ENCODE measurements at places on chromosomes 5 and 9. TPM values are rescaled to one million over a fixed set of nuclear protein-coding genes. Genes with fewer than 3 reads are reported as not detected.

- no peak for DNase-seq
Observed at GRCh38 chr9:82132024-82132423, 143.5 kb downstream of the SPATA31D1 start.

OCLN gene
- total RNA-seq, result 12.0 TPM

SLC34A1 gene
- total RNA-seq, result 0.15 TPM

DNA sequence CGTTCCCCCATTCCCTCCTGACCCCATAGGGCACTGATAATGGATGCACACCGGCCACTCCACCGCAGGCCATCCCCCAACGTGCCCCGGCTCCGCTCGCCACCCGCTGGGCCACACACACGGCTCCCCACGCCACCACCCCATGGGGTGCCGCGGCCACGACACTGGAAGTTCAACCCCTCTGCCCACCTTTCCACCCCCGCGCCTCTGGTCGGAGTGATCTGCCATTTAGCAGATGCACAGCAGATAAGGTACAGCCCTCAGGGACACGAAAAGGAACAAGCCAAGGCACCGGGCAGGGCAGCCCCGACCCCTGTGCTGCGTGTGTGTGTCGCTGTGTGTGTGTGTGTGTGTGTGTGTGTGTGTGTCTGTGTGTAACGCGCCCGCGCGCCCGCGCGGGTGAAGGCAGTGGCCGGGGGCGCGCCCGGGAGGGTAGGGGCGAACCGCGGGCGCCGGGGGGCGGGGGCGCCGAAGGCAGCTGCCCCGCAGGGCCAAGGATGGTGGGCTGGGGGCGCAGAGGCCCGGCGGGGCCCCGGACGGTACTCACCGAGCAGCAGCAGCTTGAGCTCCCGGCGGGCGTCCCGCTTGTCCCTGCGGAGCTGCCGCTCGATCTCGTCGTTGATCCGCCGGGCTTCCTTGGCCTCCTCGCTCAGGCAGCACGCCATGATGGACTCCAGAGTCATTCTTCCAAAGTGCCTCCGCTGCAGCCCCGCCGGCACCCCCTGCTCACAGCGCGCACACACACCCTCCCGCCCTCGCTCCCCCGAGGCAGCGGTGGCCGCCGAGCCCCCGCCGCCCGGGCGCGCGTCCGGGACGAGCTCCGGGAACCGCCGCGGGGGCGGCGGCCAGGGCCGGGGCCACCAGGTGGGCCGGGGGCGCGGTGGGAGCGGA, 813 bp downstream of the GNAQ start:
- DNase-seq, result no peak

DNA sequence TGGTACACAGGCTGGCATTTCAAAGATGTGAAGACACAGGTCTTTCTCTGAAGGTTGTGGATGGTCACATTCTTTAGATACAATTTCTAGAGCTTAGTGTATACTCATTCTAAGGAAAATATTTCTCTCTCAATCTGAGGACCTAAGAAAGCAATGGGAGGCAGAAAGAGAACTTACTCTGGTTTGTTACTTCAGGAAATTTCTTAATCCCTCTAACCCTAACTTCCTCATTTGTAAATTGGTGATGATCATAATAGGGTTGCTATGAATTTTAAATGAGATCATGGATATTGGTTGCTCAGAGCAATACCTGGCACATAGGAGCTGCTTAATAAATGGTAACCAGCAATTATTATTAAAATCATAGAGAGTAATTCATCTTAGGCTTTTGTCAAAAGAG, 22.1 kb downstream of the FAM170A start:
- DNase-seq, result no peak

DNA sequence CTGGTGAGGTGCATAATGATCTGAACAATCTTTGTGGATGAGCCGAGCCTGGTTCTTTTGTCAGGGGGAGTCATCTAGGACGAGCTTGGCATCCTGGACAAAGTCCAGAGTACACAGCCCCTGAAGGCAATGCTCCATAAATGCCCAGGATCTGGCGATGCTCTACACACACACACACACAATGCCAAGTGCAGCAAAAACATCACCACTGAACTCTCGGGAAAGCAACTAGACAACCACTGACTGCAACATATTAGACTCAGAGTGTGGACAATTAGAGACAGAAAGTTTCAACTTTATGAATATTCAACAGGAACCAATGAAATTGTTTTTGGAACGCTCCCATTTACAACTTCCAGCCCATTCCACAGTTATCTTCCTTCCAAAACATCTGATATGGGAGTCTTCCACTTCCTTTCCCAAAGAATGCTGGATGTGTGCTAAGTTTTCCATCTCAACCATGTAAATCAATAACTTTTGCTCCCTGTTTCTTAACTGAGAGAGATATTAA, 227.6 kb upstream of the ANKRD55 start:
- no peak for DNase-seq

DNA sequence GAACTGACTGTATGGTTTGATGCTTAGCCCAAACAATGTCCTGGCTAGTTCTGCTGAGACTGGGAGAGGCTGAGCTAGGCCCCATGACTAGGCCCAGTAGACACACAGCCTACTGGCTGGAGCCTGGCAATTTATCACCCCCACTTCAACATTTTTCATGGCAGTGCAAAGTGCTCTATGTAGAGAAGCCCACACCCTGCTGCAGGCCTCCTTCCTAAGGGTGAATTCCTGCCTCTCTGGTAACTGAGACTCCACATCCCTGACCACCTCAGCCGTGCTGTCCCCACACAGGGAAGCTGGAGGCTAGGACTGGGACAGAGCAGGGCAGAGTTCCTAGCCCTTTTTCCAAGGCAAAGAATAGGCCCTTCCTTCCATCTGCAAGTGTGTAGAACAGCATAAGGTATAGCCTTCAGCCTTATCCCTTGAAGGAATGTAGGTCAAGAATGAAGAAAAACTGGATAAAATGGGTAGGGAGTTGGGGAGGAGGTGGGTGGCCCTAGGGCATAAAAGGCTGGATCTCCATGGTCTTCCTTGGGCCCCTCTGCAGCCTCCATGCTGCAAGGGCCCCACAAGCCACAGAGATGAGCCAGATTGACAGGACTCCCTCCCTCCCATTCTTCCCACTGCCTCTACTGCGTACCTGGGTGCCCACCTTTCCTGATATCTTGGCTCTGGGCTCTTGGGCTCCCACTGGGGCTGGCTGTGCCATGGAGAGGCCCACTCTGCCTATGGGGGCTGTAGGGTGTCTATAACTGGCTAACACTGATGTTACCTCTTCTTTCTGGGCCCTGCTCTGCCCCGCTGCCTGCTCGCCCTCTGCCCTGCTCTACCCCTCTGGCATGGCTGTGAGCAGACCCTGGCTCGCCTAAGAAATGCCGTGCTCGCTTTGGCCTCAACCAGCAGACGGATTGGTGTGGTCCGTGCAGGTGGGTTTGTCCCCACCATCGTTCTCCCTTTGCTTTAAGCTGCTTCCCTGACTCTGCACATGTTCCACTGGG, 29.8 kb downstream of the TCF7 start:
- DNase-seq, result no peak

DNA sequence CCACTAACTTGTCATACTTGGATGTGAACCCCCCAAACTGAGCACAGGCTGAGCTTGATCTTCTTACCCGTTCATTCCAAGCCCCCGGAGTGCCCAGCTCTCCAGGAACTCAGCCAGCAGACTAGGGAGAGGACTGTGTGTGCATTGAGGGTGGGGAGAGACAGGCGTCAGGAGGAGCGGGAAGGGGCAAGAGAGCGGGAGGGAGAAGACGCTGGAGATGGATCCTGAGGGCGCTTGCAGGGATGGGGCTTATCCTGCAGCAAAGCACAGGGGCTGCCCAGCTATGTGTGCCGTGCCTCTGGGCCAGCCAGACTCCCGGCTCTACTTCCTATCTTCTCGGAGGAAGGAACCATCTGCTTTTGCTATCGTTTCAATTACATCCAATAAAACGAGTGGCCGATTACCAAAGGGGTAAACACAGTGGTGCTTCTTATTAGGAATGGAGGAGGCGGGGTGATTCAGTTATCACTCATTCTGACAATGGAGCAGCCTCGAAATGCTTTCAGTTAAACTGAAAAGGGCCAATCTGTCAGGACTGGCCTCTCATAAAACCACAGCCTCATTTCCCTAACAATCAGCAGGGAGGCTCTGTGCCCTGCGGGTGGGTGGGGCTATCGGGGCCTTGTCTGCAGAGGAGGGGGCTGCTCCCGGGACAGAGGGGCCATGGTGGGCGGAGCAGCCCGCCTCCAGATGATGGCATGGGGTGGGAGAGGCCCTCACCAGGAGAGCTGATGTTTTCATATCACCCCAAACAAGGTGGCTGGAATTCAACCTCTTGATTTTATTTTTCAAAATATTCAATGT, 168.2 kb downstream of the DAB2IP start:
- DNase-seq, result no peak

Measured in esophagus squamous epithelium (tissue), 5 donors.